Renal pelvis (tissue), 12 donors: ENCODE measurements at places on chromosomes 3 and 15. TPM values are rescaled to one million over a fixed set of nuclear protein-coding genes. Genes with fewer than 3 reads are reported as not detected.
A peak's percentile ranks its signal among the peaks of the same experiment; 100 is the strongest.

DNA sequence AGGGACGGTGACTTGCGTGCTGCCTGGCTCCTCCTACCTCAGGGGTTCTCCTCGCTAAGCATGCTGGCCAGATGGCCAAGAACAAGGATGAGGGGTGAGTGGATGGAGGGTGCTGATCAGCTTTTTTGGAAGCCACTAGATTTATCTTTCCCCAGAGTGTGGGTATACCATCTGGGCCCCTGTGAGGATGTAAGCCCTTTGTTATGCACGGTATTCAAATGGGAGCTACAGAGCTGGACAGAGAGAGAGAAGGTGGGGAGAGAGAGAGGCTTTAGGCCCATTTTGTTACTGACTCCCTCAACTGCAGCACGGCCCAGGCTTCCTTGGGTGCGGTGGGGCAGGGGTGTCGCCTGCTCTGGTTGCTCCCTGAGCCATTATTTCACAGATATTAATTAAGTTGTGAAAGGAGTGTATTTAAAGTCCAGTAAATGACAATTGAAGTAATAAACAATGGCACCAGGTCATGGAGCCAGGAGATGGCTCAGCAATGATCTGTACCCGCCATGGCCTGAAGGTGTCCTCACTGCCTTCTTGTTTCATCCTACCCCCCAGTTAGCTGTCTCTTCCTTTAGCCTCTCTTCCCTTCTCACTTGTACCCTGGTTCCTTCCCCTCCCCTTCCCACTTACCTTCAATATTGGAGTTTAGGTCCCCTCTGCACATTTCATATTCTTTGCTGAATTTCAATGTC, 158.0 kb downstream of the CLSTN2 start:
- DNase-seq = no peak

- DNase-seq = no peak
These were observed 64.7 kb upstream of the MYRIP start for GRCh38 chr3:39744746-39745145.

- no peak for DNase-seq
These were observed 15.0 kb upstream of the ACAD9 start for GRCh38 chr3:128864351-128864811.

DNA sequence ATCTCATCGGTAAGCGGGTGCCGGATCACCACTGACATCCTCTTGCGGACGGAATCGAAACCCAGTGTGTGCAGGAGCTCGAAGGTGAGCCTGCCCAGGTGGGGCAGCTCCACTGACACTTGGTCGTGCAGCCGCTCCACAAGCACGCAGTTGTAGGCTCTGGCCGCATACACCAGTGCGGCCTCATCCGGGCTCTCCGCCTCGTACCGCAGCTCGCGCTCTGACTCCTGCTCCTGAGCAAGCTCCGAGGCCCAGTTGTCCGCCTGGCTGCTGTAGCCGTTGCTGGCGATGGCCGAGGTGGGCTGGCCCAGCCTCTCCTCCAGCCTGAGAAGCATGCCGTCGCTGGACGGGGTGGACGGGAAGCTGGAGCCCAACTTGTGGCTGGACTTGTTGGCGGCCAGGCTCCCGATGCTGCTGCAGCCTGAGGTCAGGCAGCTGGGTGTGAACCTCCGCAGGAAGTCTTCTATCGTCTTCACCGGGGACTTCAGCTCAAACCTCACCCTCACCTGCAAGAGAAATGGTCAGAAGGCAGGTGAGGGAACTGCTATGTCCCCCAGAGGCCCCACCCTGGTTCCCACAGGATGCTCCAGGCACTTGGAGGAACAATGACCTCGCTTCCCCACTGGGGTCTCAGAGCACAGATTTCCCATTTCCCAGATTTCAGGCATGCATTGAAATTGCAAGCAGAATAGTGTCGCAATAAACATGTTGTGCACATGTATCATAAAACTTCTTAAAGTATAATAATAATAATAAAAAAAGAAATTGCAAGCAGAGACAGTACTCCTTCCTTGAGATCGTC, 149.2 kb downstream of the ATP10A start:
- no peak for DNase-seq

- DNase-seq = no peak
These were observed 20.5 kb upstream of the ABHD2 start for GRCh38 chr15:89067751-89068150.

DNA sequence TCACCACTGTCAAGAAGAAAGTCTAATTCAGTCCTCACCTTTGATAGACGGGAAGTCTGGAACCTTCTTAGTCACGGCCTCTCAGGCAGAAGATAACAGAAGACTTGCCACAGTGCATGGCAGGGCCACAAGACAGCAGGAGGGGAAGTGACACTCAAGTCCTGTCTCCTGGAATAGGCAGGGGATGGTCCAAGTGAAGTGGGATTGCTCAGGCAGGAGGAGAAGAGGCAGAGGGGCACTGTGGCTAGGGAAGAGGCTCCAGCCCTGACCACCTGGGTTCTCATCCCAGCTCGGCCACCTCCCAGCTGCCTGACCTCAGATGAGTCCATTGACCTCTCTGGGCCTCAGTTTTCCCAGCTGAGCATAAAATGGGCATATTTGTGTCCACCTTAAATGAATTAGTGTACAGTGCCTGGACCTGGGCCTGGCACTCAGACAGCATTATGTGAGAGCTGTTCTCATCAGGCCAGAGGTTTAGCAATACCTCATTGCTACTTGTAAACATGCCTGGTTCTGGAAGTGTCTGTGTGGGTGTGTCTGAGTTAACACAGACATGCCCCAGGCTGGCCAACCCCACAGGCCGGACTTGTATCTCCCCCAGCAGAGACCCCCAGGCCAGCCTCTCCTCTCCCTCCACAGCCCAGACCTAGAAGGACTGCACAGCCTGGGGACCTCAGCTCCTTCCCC, 11.5 kb upstream of the PCSK6 start:
- no peak for DNase-seq

DNA sequence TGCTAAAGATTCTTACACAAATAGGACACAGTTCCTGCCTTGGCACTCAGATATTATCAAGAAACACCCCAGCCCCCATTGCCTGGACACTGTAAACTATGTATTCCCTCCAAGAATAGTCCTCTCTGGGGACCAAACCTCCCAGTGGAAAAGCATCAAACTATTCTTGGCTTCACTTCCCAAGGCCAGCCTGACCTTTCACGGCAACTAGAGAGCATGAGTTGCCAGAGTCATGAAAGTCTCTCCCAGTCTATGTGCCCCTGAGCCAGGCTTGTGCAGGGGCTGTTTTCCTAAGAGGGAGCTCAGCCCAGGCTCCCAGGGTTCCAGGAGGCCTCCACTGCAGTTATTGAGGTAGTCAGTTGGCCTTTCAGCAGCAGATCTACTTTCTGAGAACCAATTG, 251.9 kb upstream of the TGFBR2 start:
- DNase-seq = no peak

GRCh38 chr3:108899530-108899929, 54.1 kb downstream of the GUCA1C start:
- no peak for DNase-seq

- no peak for DNase-seq
These were observed 146.0 kb upstream of the HACD2 start for GRCh38 chr3:123730829-123731228.

- no peak for DNase-seq
These were observed 35.2 kb upstream of the GREM1 start for GRCh38 chr15:32682569-32682968.

GRCh38 chr15:64229129-64229724, 66.4 kb upstream of the PPIB start:
- DNase-seq = no peak

- DNase-seq = no peak
These were observed 18.8 kb downstream of the ATG7 start for GRCh38 chr3:11290743-11291680.

DNA sequence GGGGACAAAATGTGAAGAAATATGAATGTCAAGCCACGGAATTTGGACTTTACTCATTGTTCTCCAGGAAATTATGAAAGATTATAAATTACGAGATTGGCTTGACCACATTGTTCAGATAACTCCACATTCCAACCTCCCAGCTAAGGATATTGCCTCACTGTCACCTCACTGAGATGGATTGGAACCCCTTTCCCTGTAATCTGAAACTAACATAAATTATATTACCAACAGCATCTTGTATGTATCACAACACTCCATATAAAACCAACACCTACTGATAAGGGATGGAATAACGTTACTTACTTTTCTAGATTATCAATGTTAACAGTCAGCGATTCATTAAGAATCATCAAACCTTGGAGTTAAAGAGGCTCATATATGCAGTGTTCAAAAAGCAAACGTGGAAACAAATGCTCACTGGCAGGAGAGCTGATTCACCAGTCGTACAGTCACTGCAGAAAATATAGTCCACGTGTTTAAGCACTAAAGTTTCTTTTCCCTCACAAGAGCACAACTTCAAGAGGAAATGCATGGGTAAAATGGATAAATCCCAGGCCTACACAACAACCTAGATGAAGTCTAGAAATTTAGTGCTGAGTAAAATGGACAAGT, 451.5 kb downstream of the FGF12 start:
- DNase-seq = no peak

GRCh38 chr3:62817678-62818077, 57.5 kb downstream of the CADPS start:
- no peak for DNase-seq

- no peak for DNase-seq
These were observed 261.9 kb downstream of the TBL1XR1 start for GRCh38 chr3:176935194-176935888.

- DNase-seq = no peak
These were observed 547.2 kb upstream of the TGFBR2 start for GRCh38 chr3:30059240-30059639.

DNA sequence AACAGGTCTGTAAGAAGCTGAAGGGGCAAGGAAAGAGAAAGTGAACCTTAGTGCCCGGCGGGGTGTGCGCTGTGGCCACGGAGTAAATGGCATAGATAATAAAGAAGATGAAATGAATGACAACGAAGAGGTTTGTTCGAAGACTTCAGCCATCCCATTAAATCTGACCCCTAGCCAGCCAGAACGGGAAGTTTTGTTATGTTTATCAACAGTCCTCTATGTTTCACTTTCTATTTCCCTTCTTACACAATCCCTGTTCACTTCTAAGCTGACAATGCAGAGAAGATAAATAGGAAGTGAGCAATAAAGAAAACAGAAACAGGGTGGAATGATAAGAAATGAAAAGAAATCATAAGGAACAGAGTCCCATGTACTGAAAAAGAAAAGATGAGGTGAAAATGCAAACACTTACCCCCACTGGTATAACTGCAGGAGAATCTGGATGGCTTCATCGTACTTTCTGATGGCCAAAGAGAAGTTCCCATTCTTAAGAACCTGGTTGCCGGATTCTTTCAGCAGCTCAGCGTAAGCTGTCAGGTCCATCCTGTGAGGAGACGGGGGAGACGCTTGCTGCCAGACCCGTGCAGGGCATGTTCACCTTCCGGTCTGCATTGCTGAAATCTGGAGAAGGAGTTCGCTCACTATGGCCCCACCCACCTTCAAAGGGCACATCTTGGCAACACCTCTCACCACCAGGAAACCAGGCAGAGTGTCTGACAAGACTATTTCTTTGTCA, 36.8 kb downstream of the TRANK1 start:
- DNase-seq = no peak

DNA sequence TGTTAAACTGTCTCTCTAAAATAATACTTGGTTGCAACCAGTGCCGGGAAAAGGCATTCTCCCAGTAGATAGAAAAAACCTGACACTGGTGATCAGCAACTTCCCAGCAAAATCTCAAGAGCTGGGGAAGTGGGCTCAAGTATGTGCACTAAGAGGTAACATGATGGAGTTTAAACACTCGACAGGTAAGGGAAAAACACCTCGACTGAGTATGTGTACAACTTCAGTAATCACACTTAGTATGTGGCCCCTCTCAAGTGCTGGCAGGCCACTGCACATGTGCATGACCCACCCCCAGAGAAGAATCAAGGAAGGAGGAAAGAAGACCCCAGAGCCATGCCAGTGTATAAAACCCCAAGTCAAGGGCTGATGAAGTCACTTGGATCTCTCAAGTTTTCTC, 27.4 kb downstream of the SPESP1 start:
- DNase-seq = no peak

DNA sequence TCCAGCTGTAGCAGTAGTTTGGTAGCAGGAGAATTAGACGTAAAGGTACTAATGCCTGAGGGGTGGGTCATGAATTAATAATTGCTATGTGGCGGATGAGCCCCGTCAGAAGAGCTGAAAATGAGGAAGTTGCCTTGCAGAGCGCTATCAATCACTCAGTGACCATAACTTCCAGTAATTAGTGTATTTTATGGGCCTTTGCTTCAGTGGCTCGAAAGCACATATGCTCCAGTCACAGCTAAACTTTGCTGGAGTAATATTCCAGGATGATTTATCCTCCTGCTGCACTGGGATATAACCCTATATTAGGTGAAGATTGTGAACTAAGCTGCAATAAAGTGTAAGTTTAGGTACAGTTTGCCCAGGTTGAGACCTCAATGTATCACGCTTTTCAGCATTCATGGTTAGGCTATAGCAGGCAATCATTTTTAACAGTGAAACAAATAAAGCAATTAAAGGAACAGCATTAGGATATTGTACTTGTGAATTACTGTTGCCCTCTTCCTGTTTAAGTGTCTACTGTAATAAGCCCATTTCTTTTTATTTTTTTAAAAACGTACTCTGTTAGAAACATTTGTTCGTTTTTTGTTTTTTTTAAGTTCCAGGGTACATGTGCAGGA, 104.6 kb upstream of the SKOR1 start:
- peak; percentile 74 for DNase-seq

GRCh38 chr3:149497966-149498670, 23.6 kb downstream of the TM4SF4 start:
- DNase-seq = no peak

GRCh38 chr3:24012589-24013269, 67.6 kb downstream of the NR1D2 start:
- no peak for DNase-seq

DNA sequence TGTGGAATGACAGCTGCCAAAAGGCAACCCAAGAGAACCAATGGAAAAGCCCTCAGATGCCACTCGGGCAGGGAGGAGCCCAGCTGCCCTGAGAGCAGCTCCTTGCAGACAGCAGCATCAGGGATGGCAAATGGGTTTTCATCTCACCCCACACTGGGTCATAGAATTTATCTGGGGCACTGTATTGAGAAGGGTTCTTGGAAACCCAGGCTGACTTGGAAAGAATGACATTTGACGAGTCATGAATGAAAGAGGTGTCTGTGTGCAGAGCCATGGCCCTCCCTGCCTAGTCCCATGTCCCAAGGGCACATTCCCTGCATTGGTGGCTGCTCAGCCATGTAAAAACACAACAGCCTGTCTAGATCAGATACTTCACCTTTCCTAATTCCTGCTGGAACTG, 157.9 kb upstream of the BHLHE40 start:
- DNase-seq = peak; percentile 52

GRCh38 chr15:88688394-88688933, 49.6 kb downstream of the ISG20 start:
- DNase-seq = no peak

- no peak for DNase-seq
These were observed 278.4 kb downstream of the GBE1 start for GRCh38 chr3:81483046-81483445.

The ITPKA gene
- polyA plus RNA-seq = 0.61 TPM

The SI gene
- not detected for polyA plus RNA-seq

The FRMD4B gene
- polyA plus RNA-seq = 39.2 TPM

The OR5K2 gene
- 0.14 TPM for polyA plus RNA-seq

The MGA gene
- 31.6 TPM for polyA plus RNA-seq

The CHSY1 gene
- 42.5 TPM for polyA plus RNA-seq

The MORC1 gene
- 0.40 TPM for polyA plus RNA-seq

The MESP1 gene
- polyA plus RNA-seq = 1.3 TPM

The CPA3 gene
- 0.42 TPM for polyA plus RNA-seq

The IGDCC3 gene
- 7.7 TPM for polyA plus RNA-seq

The OXSM gene
- 20.2 TPM for polyA plus RNA-seq

The C2CD4B gene
- 0.47 TPM for polyA plus RNA-seq

The GPR160 gene
- polyA plus RNA-seq = 31.0 TPM

The ZKSCAN7 gene
- 17.7 TPM for polyA plus RNA-seq

The LAMB2 gene
- 414 TPM for polyA plus RNA-seq

The REC114 gene
- polyA plus RNA-seq = not detected

The FETUB gene
- polyA plus RNA-seq = 0.84 TPM
